ENCODE measurements at places on chromosomes 7 and 10. TPM values are rescaled to one million over a fixed set of nuclear protein-coding genes. Genes with fewer than 3 reads are reported as not detected.

DNA sequence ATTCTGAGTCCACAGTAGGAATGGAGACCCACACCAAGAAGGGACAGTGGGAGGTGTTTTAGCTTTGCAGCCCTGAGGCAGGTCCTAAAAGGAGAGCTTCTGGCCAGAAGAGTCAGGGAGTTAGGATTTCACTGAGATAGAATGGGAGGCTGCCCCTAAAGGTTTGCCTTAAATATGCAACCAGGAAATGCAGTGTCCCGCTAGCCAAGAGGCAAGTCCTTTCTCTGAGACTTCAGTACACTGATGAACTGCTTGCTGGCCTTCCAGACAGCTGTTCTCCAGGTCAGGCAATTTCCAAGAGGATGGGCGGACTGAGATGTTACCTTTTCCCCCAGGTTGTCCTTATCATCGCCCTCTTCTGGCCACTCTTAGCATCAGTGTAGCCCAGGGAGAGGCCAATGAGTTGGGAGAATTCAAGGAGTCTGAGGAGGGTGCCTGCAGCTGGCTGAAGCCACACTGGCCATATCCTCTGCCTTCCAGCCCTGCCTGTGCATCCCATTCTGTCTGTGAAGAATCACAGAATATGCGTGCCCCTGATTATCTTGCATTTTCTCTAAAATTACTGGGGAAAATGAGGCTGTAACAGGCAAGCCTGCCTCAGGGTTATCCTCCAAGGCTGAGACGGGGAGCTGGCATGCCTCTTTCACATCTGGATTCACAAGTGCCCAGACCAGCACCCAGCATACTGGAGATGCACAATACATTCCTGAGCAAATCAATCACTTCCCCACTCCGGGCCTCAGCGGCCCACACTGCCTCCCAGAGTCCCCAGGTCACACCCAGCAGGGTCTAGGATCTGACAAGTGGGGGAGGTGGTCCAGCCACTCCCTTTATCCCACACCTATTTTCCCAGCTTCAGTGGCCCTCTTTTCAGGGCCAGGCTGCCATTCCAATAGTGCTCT, 2.4 kb downstream of the TLL2 start:
- DNase-seq, result no peak

- no peak for DNase-seq
Measured at GRCh38 chr7:106874076-106874475, 9.0 kb downstream of the PIK3CG start.

DNA sequence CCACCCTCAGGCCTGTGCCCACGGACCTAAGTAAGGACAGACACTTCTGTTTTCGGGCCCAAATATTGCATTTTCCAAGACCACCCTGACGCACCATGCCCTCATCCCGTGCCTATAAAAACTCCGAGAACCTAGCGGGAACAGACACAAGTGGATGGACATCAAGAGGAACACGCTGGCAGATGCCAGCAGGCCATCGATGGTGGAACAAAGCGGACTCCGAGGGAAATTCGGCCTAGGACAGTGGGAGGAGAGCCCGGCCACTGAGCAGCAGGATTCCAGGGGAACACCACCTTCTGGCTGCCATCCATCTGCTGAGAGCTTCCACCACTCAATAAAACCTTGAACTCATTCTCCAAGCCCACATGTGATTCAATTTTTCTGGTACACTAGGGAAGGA, 243.6 kb upstream of the ZWINT start:
- DNase-seq, result no peak

DNA sequence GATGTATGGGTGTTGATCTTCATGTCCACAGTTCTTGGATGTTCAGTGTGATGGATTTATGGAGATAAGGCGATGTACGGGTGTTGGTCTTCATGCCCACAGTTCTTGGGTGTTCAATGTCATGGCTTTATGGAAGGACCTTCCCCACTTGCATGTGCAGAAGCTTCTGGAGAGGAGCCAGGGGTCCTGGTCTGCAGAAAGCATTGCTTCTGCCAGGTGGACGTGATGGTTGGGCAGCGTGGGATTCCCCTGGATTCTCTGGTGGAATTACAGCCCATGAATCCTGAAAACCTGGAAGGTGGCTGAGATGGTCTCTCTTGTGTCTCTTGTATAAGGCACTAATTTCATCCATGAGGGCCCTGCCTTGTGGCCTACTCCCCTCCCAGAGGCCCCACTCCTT, 183.7 kb upstream of the TCERG1L start:
- no peak for DNase-seq

- DNase-seq, result no peak
Measured at GRCh38 chr10:28890121-28890950, 213.0 kb downstream of the BAMBI start.

- no peak for DNase-seq
Measured at GRCh38 chr10:63825111-63825510, 303.9 kb downstream of the REEP3 start.

- DNase-seq, result no peak
Measured at GRCh38 chr7:140156460-140157080, 20.2 kb downstream of the KDM7A start.

MSANTD7 gene
- 13.1 TPM for total RNA-seq

SLC18A3 gene
- not detected for total RNA-seq

AMPH gene
- 9.7 TPM for total RNA-seq
